HS-27A (cell line): ENCODE measurements at places on chromosomes 16 and 17.

GRCh38 chr16:23905027-23905426, 69.2 kb downstream of the PRKCB start:
- peak; percentile 1 for DNase-seq

DNA sequence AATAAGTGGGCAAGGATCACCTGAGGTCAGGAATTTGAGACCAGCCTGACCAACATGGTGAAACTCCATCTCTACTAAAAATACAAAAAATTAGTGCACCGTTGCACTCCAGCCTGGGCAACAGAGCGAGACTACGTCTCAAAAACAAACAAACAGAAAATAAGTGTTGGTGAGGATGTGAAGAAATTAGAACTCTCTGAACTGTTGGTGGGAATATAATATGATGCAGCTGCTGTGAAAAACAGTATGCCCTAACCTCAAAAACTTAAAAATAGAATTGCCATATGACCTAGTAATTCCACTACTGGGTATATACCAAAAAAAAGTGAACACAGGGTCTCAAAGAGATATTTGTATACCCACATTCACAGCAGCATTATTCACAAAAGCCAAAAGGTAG, 26.1 kb downstream of the GLG1 start:
- no peak for DNase-seq

GRCh38 chr16:70706948-70707465, 21.2 kb upstream of the MTSS2 start:
- DNase-seq, result peak; percentile 85

- no peak for DNase-seq
Measured at GRCh38 chr16:21626659-21627277, 25.6 kb downstream of the IGSF6 start.

- no peak for DNase-seq
Measured at GRCh38 chr16:57894390-57895080, 76.4 kb downstream of the CNGB1 start.

DNA sequence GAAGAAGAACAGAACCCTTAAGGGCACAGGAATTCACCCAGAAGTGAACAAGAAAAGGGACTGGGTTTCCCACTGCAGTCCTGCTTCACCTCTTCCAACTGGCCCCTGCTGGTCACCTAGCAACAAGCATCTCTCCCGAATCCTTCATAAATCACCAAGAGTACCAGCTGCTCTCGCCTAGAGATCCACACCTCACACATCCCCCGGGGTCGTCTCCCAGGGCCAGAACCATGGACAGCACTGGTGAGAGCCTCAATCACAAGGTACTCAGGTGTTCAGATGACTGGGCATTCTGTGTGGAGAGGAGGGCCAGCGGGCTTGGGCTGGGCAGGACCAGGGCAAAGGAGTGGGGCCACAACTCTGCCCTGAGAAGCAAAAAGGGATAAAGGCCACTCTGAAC, 65.9 kb downstream of the CCT6B start:
- no peak for DNase-seq

GRCh38 chr17:66548158-66548557, 245.7 kb downstream of the PRKCA start:
- DNase-seq, result no peak

- no peak for DNase-seq
Measured at GRCh38 chr17:59266745-59267144, 46.4 kb downstream of the GDPD1 start.

DNA sequence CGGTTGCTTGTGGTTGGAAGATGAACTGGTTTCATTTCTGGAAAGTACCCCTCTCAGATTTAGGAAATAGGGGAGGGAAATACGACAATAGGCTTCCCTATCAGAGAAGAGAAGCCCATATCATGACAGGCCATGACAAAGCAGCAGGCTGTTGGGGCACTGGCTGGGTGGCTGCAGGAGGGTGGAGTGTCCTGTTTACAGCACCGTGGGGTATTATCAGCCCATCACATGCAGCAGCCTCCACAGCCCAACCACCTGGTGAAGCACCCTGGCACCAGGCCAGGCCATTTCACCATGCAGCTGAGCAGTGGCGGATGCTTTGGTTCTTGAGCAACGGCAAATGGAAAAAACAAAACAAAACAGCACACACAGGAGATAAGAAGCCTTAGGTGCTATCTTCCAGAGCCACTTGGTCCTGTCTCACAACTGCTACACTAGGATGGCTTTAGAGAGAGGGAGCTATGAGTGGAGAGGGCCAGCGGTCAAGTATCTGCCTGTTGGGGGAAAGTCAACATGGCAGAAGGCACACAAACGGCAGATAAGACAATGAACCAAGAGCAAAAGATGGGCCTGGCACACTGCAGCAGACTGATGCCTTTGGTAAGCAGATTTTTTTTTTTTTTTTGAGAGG, 24.2 kb downstream of the FAM117A start:
- DNase-seq, result no peak

- no peak for DNase-seq
Measured at GRCh38 chr17:62999736-63000135, 33.7 kb downstream of the TANC2 start.

GRCh38 chr17:61401389-61402072, 1.9 kb downstream of the TBX2 start:
- DNase-seq, result no peak

DNA sequence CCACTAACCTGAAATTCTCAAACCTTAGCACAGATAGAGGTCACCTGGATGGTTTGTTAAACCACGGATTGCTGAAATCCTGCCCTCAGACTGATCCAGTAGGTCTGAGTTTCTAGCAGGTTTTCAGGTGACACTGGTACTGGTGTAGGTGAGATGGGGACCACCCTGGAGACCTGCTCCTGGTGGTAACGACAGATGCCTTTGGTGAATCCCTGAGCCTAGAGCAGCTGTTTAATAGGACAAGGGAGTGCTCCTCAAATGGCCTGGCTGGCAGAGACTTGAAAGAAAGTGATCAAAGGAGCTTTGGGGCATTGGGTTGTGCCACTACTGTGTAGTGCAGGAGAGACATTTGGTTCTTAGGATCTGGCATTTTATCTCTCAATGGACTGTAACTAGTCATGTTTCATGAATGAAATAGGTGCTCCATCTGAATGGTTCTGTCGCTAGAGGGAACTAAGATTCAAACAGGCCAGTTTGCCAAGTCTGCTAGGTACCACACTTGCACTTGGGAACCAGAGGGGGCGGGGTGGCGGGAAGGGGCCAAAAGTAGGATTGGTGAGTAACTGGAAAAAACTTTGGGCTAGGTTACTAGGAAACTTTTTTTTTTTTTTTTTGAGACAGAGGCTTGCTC, 2.9 kb upstream of the IFI35 start:
- no peak for DNase-seq
